ENCODE measurements at places on chromosomes 3 and 15.

DNA sequence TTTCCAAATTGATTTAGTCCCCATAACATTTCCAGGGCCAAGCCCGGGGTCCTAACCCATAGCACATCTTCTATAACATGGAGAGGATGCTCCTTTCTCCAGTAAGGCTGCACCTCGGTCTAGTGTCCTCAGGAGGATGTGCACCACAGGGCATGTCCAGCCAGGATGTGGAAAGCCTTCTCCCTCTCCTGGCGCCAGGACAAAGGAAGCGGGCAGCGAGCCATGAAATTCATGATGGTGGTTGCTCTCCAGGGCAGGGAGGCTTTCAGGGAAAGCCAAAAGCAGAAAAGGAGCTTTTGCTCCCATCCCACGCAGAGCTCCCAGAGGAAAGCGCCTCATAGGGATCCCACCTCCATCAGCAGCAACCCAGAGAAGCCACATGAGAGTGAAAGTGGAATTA, 220.0 kb downstream of the ADAMTSL3 start:
- DNase-seq = no peak

- no peak for DNase-seq
Observed at GRCh38 chr15:49135342-49135857, 20.0 kb downstream of the COPS2 start.

DNA sequence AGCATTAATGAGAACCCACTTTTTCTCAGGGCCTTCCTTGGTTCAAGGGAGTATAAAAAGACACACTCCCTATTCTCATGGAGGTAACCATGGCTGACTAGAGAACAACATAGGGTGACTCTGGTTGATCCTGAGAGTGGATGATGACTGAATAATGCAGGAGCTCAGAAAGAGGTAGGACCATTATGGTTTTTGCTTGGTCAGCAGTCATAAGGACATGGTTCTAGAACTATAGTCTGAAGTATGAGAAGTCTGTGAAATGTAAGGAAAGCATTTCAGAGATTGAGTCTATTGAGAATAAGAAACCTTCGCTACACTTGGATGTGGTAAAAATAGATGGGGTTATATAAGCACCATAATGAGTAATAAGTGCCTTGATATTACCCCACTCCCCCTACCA, 184.1 kb upstream of the GPR149 start:
- DNase-seq = no peak

DNA sequence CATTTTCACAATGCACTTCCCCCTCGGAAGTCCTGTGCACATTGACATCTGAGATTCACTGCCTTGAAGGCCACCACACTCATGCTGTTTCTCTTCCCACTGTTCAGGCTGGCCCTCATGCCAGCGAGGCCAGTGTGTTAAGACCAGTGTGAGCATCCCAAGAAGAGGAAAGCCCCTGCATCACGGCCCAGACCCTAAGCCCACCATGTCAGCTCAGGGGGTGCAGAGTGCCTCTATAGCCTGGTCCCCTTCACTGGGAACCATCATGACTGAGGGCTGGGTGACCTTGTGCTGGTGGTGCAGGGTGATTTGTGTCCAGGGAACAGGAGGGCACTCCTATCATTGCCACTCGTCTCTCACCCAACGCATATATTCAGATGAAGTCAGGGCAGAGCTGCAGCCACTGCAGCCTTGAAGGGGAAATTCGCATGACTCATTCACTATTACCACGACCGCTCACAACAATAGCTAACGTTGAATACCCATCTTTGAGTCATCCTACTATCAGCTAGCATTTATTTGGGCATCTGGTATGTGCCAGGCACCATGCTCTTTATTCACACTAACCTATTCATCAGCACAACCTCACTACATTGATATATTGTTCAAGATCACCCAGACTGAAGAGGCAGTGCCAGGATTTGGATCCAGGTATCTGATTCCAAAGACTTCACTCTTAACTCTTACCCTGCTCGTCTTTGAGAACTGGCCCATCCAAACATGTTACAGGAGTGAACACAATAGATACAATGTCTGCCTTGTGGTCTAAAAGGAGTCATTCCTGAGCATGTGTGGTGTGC, 58.8 kb upstream of the SLC6A11 start:
- no peak for DNase-seq

GRCh38 chr3:30521156-30521715, 85.2 kb upstream of the TGFBR2 start:
- no peak for DNase-seq

- DNase-seq = no peak
Observed at GRCh38 chr3:94965867-94966475, 903.1 kb downstream of the NSUN3 start.

DNA sequence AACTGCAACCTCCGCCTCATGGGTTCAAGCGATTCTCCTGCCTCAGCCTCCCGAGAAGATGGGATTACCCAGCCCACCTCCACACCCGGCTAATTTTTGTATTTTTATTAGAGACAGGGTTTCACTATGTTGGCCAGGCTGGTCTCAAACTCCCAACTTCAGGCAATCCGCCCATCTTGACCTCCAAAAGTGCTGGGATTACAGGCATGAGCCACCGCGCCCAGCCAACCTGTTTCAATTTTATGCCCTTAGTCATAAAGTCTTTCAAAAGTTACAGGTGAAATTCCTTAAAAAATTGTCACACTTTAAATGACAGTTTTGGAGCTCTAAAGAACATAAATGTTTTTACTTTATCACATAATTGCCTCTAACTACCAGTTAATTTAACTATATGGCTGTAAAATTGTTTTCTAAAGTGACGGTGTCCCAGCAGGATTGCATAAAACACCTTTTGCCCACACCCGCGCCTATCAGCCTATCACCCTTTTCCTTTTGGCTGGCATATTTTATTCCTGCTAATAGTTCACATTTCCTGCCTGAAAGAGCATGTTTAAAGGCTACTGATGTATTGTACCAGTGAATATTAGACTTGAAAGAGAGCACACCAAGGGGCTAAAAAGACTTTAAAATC, 164.2 kb upstream of the SEMA6D start:
- DNase-seq = no peak

DNA sequence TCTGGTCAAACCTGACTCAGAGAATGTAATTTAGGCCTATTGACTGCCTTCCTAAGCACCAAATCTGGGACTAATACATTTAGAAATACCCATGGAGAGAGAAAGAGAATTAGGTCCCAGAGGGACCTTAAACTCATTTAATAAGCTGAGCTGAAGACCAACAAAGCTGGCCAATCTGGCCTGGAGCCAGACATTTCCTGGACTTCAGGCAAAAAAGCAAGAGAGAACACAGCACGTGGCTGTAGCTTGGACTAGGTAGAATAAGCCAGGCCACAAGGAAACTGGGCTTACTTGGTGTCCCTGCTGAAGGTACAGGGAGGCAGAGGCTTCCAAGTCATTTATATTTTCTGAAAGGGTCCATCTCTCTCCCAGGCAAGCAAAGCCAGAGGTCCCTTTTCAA, 88.1 kb downstream of the RTP4 start:
- no peak for DNase-seq

DNA sequence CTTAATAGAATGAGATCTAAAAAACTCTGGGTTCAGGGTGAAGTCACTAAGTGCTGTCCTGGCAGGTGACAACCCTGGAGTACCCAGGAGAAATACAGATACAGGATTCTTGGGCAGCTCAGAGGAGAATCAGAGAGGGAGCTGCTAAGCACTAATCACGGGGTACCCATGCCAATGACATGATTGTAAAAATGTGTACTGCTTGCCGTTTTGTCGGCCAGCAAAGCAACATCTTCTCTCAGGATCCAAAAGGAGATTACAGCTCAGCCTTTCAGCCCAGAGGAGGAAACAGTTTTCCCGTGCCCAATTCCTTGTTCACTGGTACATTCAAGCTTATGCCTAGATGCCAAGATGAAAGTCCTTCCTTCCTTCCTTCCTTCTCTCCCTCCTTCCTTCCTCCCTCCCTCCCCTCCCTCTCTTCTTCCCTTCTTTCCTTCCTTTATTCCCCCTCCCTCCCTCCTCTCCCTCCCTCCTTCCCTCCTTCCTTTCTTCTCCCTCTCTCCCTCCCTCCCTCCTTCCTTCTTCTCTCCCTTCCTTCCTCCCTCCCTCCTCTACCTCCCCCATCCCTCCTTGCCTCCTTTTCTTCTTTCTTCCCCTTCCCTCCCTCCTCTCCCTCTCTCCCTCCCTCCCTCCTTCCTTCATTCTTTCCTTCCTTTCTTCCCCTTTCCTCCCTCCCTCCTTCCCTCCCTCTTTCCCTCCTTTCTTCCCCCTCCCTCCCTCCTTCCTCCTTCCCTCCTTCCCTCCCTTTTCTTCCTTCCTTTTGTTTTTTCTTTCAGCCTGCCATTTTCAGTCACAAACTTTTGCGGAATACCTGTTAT, 4.1 kb upstream of the MINAR1 start:
- DNase-seq = no peak

GRCh38 chr3:173275740-173276139, 121.8 kb upstream of the NLGN1 start:
- peak; percentile 3 for DNase-seq

DNA sequence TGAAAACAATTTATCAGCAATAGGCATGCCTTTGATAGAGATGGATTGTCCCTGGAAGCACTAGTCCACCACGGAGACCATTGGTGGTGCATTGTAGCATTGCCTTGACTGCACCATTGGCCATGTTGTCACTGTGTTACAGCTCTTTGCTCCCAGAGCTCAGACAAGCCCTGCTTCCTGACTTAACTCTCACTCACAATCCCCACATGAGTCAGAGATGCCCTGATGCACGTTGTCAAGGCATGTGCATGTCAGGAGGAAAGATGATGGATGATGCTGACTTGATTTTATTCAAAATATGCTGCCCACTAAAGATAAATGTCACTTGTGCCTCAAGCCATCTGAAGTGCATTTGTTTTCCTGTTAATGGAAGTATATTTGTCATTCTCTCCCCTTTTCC, 266.1 kb downstream of the ARRDC4 start:
- DNase-seq = no peak

GRCh38 chr3:46303240-46303639, 50.7 kb upstream of the CCR2 start:
- no peak for DNase-seq

- no peak for DNase-seq
Observed at GRCh38 chr3:41507336-41508062, 308.2 kb downstream of the CTNNB1 start.

GRCh38 chr3:112855883-112856282, 9.2 kb upstream of the CD200R1L start:
- DNase-seq = no peak

DNA sequence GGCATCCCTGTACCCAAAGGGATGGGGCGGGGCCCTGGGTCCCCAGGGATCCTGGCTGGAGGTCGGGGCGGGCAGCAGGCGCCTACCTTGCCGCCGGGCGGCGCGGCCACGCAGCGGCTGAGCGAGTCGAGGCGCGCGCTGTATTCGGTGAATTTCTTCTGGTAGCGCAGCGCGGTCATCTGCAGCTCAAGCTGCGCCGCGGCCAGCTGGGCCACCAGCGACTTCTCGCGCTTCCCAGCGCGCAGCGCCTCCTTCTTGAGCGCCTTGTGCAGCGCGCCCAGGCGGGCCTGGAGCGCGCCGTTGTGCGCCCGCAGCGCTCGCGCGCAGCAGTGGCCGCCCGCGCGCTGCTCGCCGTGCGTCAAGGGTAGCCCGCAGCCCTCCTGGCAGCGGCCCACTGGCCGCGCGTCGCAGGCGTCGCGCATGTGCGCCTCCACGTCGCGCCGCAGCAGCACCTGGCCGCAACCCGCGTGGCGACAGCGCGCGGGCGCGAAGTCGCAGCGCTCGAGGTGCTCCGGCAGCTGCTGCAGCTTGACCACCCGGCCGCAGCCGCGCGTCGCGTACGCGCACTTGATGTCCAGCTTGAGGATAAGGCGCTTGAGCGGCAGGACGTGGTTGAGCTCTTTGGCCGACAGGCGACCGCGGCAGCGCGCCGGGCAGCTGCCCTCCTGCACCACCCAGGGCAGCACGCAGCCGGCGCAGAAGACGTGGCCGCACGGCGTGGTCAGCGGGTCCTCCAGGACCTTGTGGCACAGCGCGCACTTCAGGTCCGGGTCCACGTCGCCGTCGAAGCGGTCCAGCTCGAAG, 522 bp downstream of the PDZRN3 start:
- DNase-seq = peak; percentile 71
